ENCODE measurements at places on chromosomes 6 and 20.

DNA sequence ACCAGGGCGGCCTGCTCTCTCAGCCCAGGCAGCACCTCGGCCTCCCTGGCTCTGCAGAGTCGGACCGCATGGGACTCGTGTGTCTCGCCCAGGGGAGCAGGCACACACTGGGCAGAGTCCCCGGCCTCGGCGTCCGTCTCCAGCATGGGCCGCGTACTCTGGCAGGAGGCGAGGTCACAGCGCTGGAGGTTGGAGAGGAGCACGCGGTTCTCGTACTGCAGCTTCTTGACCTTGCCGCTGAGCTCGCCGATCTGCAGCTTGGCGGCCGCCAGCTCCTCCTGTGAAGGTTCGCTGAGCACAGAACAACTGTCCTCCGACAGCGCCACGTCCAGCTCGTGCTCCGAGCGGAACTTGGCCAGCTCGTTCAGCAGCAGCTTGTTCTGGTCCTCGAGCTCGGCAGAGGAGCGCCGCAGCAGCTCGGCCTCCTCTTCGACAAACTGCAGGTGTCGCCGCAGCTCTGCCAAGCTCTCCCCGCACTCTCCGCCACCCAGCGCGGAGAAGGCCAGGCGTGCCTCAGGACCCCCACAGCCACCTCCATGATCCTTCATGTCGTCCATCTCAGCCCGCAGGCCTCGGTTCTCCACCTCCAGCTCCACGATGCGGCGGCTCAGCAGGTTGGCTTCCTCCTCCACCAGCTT lies 42.0 kb upstream of the DSN1 start:
- no peak for DNase-seq

DNA sequence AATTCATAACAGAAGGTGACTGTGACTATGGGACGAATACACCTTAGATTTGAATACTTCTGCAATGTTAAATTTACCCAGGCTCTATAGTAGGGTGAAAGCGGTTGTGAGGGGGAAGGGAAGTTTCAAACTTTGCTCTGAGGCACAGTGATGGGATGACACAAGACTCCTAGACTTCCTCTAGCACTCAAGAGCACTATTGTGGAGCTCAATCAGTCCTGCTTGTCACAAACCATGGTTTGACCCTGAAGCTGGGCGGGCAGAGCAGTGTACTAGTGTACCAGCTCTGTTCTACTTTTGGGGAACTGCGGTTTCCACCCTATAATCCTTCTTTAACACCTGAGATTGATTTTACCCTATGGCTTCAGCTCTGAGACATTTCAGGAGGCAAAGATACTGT lies 17.1 kb downstream of the TRIM27 start:
- no peak for DNase-seq

- DNase-seq: no peak
Observed at GRCh38 chr6:113903666-113904330, 46.7 kb downstream of the MARCKS start.

DNA sequence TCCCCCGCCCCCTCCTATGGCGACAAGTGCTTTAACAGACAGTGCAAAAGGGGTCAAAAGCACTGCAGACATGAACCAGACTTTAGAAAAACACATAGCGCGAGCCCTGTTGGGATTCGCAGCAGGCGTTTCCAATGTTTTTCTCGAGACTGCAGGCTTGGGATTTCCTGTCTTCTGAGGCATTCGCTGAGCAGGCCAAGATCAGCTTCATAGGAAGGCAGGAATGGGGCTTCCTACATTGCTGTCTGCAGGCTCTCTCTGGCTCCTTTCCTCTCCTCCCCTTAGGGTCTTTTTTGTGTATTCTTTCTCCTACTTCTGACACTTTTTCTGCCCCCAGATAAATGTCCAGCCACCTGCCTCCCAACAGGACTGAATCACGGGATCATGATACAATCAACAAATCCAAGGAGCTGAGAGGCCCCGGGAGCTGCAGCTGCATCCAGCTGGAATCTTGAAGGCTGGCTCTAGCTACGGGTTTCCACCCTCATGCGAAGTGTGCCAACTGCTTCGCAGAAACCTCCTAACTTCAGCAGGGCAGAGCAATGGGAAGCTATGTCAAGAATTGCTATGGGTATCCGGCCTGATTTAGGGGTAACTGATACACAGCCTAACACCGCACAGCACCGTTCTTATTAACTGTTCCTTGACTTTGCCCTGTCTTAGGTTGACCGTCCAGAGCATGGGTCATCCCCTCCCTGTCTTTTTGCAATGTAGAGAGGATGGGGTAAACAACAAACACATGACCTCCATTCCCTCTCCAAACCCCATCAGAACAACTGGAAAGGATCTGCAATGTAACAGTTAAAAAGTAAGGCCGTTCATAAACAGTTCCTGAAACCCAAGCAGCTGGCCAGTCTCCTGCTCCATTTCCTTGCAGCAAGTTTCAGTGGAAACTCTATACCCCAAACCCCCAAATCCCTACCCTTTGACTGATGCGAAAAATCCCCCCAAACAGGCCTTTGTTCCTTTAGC lies 31.5 kb downstream of the SNX5 start:
- no peak for DNase-seq

DNA sequence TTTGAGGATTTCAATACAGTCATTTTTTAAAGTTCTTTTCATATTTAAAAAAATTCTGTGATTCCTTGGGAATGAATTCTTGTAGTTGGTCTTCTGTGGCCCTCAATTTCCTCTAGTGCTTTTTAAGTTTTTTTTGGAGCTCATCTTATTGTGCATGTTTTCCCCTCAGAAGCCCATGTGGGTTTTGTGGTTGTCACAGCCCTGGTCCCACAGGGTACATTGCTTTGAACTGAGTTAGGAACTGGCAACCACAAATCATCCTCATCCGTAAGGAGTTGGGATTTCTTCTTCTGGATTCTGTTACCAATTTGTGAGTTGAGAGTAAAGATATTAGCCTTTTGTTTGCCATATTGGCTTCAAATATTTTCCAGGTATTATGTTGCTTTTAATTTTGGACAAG lies 89.9 kb downstream of the AKAP7 start:
- no peak for DNase-seq

DNA sequence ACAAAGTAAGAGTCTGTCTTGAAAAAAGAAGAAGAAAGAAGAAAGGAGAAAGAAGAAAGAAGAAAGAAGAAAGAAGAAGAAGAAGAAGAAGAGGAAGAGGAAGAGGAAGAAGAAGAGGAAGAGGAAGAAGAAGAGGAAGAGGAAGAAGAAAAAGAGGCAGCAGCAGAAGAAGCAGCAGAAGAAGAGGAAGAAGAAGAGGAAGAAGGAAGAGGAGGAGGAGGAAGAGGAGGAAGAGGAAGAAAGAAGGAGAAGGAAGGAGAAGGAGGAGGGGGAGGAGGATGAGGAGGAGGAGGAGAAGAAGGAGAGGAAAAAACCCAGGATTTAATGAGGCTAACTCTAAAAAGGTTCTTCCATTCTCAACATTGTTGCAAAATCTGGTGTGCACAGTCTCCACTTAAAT lies 95.4 kb upstream of the PDE10A start:
- no peak for DNase-seq

- DNase-seq: no peak
Observed at GRCh38 chr20:23820493-23820892, 6.0 kb downstream of the CST2 start.

GRCh38 chr6:106643061-106643460 lies 13.7 kb downstream of the QRSL1 start:
- no peak for DNase-seq

DNA sequence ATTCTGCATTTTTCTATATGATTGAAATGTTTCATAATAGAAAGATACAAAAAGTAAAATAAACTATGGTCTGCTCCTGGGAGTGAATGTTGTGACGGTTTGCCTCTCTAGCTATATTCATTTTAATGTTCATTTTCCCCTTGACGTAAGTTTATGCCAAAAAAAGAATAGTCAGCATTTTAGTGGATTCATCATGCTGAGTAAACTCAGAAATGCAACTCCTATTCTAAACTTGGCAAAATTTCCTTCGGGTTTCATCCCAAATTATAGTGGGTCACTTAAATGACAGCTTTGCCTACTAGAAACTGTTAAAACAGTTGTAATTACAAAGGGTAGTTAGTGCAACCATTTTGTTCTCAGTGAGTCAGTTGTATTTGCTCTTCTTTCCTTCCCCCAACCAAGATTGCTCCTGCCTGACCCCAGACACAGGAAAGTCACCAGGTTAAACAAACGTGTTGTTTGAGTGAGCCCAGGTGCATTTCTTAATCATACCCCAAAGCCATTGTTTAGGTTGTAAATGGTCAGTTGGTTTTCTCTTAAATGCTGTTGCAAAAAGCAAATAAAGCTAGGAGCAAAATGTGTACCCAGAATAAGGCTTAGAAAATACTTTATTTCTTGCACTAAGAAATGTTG lies 482.3 kb upstream of the SOX4 start:
- DNase-seq: no peak

DNA sequence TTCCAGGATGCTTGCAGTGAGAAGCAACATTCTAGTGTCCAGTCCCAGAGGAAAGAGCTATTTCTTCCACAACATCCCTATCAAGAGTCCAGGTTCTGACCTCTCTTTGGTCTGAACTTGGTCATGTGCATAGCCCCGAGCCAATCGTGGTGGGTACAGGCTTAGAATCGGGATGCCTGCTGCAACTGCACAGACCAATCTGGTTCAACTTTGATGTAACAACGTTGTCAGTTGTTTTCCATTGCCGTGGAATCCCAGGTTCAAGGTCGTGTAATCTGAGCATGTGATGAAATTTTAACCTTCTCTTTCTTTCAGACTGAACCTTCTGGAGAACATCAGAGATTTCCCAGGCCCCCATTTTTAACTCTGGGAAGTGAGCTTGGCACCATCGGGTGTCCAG lies 130.5 kb downstream of the ANKRD60 start:
- no peak for DNase-seq

DNA sequence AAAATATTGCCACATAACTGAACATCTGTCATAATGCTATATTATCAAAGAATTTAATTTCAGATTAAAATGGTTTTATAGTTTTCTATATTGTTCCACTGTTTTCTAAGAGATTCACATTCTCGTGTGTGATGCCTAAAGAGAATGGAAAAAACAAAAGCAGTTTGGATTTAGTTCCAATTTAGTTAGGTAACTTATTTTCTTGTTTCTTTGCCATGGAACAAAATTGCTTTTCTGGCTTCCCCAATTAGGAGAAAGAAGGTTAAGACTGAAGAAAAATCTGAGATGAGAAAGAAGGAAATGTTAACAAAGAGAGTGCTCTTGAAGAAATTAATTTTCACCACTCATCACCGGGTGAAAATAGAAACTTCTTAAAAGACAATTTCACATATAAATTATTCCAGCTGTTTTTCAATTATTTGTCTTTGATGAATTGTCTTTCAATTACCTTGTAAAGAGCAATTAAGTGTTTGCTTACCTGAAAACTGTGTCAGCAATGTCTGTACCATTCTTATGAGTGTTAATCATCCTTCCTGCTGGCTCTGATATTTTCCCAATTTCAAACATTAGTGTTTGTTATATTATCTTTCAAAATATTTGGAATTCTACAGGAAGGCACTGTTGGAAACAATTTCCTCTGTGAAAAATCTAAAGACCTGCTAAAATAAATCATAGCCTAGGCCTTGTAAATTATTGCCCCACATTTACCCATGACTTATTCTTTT lies 19.5 kb downstream of the PHACTR2 start:
- no peak for DNase-seq

GRCh38 chr6:127956260-127956888 lies 55.5 kb upstream of the THEMIS start:
- DNase-seq: no peak

DNA sequence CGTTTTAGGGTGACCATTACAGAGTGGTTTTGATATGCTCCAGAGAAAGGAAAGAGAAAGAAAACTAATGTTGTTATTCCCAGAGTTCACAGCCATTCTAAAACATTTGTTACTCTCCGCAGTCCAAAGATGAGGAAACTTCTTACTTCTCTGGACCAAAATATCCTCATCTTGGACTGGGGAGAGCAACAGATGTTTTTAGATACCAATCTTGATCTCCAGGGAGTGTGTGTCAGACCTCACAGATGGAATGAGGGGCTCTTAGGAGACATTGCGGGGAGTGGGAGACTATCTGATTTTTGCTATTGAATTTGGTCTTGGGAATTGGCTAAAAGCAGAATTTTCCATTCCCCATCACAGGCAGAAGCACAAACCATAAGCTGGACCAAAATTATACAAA lies 110.8 kb downstream of the TNFAIP3 start:
- no peak for DNase-seq

DNA sequence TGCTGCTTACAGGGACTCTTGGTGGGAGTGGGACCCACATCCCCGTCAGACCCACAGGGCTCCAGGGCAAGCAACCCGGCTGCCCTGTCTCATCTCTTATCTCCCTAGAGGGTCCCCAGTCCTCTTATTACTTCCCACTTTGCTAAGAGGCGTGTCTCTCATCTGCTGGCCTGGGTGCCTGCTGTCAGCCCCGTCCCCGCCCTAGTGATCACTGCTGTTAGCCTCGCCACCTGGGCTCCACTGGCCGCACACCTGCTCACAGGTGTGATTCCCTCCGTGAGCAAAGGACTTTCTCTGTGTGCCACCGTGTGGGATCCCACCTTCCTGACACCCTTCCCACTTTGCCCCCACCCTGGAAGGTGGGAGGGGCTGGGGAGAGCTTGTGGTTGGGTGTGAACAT lies 57.6 kb downstream of the TCP11 start:
- DNase-seq: no peak

DNA sequence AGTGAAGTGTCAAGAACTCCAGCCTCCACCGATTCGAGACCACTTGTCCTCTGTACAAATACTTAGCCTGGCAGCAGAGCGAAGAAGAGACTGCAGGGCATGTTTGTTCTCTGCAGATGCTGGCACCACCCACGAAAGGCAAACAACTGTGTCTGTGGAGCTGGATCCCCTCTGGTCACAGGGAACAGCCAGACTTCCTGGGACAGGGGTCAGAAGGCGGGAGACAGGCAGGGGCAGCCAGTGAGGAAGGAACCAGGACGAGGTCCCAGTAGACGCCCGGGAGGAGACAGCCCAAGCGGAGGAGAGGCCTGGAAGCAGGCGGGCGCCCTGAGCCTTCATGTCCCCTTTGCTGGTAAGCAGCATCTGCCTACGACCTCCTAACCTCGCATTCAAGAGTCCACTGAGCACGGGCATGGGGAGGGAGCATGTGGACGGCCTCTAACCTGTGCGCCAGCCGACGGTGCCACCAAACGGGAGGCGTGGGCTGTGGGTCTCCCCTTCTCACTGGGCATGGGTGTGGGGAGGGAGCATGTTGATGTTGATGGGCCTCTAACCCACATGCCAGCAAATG lies 265.5 kb downstream of the DLL1 start:
- DNase-seq: no peak

- DNase-seq: no peak
Observed at GRCh38 chr6:108565893-108566292, 5.2 kb downstream of the FOXO3 start.

- no peak for DNase-seq
Observed at GRCh38 chr20:56158489-56158888, 90.0 kb upstream of the MC3R start.

GRCh38 chr20:62304331-62305148 lies 1.7 kb downstream of the ADRM1 start:
- DNase-seq: no peak

DNA sequence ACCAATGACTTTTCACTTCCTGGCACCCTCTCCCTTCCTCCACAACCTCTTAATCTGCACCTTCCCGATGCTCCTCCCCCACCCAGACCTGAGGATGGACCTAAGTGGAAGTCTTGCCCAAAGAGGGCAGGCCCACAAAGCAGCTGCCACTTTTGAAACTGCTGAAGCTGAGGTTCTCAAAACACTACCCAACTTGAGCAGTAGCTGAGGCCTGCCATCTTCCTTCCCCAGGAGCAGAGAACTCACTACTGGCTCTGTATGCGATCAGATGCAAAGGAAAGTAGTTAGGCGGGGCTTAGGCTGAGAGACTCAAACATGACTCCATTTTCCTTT lies 1.5 kb downstream of the HM13 start:
- DNase-seq: no peak

- DNase-seq: no peak
Observed at GRCh38 chr6:135286962-135287538, 105.9 kb downstream of the MYB start.

Data from stimulated activated CD8-positive, alpha-beta memory T cell treated with anti-CD3 and anti-CD28 coated beads, Interleukin-15, amount 100 ng/mL, for 1 hour (primary cell).